ENCODE measurements at places on chromosomes 6 and 20.

DNA sequence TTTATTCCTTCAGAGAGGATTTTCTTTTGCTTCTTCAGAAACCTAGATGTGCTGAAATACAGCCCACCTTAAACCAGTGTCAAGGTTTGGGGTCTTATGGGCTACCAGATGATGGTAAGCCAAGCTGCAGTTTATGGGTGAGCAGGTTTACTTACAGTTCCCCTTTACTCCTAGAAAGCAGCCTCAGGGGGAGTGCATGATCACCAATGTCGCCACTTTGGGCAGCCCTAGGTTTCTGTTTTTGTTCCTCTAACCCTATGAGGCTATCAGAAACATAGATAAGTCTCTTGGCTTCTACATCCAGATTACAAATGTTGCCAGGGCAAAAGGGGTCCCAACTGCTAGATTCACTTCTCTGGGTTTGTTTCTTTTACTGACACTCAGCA is 67.2 kb downstream of the TRIM27 start:
- no peak for DNase-seq

- DNase-seq: no peak
Measured at GRCh38 chr6:16006681-16007080, 122.2 kb upstream of the MYLIP start.

DNA sequence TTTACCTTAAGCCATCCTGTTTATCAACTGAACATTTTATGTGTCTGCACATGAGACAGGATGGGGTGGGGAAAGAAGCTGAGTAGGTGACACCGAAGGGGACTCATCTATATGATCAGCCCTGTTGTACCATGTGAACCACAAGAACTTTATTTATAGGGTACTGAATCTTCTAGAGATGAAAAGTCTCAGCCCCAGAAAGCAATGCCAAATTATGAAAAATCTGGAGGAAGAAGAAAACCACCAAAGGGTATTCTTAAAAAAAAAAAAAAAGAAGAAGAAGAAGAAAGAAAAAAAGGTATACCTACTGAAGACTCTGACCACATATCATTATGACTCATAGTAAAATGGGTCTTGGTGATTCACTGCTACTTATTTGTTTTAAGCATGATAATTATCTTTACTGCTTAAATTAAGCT is 39.8 kb upstream of the HBS1L start:
- DNase-seq: peak; percentile 17

DNA sequence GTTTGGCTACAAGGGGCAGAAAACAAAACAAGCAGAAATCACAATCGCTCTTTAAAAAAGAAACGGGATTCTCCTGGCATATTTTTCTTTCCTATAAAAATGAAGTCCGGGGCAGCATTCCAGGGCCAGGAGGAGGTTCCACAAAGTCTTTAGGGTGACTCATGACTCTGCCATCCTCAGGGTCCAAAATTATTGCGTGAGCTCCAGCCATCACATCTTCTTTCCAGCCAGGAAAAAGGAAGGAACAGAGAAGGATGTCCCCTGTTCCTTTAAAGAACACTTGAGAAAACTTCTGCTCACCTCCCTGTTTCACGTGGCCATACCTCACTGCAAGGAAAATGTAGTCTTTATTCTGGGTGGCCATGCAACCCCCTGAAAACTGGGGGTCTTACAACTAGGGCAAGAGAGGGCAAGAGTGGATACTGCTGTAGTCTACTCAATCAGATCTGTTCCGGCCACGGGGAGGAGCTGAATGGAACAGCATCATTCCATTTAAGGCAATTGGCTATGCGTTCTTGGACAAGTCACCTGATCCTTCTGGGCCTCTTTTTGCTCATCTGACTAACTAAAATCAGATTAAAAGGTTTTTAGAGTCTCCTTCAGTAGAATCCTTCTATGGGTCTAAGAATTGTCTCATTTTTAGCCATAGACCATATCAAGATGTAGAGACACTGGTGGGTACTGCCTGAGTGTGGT is 49.4 kb downstream of the CTCFL start:
- DNase-seq: no peak

GRCh38 chr6:41040101-41040939 is 1.3 kb upstream of the UNC5CL start:
- DNase-seq: peak; percentile 16

DNA sequence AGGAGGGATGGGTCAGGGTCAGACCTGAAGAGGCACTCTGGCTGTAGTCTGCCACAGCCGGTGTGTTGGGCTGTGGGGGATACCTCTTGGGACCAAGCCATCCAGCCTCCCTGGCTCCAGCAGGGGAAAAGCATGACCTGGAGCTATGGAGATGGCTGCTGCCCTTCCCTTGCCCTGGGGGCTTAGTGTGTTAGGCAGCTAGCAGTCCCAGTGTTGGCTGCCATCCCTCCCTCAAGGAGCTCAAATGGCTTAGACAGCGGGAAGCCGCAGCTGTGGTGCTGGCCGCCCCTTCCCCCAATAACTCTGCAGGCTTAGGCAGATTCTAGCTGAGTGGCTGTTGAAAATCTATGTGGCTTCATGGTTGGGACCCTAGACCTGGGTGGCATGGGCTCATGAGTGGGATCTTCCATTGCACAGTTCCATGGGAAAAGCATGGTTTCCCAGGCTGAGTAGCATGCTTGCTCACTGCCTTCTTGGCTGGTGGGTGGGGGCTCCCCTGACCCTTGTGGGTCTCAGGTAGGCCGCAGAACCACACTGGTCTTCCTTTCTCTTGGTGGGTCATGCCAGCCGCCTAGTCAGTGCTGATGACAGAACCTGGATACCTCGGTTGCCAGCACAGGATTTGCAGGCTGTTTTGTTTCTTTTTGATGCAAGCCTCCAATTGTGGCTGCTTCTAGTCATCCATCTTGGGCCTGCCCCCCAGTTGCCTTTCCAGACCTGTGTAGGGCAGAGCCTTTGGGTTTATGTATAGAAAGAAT is 69.0 kb upstream of the AHI1 start:
- DNase-seq: no peak

- DNase-seq: no peak
Measured at GRCh38 chr6:25639653-25640052, 12.4 kb upstream of the SCGN start.

GRCh38 chr20:18992418-18992817 is 178.8 kb downstream of the SCP2D1 start:
- DNase-seq: no peak

- no peak for DNase-seq
Measured at GRCh38 chr20:9508240-9508661, 6.1 kb upstream of the LAMP5 start.

DNA sequence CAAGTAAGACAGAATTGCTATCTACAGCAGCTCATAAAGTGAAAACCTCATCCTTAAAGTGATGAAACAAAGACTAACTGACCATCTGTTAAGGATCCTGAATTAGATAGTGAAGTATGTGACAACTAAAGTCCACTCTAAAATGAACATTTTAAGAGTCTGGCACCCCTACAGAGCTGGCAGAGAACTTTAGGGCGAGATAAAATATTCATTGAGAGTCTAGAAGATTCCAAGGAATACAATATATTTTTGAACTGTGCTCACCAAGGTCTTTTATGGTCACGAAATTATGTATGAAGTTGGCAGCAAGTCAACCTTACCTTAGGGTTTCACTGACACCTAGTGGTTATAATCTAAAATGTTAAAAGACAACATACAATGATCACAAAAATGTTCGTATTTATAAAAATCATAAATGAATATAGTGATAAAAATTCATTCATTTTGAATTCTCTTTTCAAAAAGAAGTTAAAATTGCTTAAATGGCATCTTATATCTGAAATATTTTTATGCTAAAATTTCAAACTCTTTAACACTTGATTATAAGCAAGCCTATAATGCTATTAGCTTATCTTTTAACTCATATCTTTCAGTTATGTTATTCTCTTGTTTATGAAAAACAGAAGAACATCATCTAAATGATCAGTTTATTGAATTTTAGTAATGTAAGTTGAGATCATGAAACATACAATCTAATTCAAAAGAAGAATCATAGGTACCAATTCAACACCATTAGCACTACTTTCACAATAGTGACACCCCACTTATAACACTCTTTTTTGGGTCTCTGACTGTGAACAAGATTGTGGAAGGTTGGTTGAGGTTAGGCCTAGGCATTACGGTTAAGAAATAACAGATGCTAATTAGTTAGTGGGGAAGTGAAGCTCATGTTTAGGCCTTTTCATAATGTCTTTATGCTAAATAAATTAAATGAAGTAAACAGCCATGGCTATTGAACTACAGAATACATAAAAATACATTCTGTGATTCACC is 27.5 kb downstream of the RSPH3 start:
- DNase-seq: peak; percentile 80

- no peak for DNase-seq
Measured at GRCh38 chr20:9352739-9353138, 161.7 kb upstream of the LAMP5 start.

DNA sequence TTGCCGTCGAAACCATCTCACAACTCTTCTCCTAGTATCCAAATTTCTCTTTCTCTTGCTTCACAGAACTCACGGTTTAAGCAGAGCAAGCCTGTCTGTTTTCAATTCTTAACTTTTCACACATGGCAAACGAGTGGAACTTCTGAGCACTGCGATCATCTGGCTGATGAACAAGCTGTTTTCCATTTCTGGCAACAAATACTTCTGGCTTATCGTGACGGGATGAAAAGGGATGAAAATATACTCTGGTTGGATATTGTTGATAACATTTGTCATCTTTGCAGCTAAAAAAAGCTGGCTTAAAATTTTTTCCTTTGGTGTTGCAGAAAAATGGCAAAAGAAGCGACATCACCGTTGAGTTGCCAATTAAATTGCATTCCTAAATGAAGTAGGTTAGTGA is 515.2 kb upstream of the JARID2 start:
- peak; percentile 52 for DNase-seq

GRCh38 chr20:25296094-25297093 is 48.5 kb downstream of the PYGB start:
- DNase-seq: peak; percentile 22

DNA sequence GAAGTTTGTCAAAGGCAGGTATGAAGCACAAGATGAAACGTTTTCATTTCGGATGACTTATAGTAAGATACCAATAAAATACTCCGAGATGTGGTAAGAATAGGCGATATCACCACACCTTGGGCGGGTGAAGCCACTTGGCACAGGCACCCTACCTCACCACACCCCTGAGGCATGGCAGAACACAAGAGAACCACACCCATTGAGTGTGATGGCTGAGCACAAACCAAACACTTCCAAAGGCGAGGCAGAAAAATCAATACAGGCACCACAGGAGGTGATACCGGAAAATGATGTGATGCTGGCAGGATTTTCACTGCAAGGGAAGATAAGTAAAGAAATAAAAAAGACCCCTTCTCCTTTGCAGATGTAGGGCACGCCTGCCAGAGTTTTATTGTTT is 332.9 kb upstream of the PRDM1 start:
- DNase-seq: no peak

DNA sequence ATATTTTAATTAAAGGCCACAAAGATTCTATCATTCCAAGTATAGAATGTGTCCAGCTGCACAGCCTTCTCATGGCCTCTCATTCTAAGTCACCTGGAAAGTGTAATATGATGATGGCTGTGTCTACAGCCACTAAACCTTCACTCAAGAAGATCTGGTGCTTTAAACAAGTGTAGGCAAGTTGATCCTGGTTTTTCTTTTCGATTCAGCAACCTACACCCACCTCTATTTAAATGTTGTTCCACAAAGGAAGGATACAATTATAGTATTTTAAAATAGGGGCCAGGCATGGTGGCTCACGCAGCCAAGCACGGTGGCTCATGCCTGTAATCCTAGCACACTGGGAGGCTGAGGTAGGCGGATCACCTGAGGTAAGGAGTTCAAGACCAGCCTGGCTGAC is 25.5 kb upstream of the DST start:
- DNase-seq: no peak

GRCh38 chr6:106759112-106759511 is 129.7 kb downstream of the QRSL1 start:
- DNase-seq: no peak

DNA sequence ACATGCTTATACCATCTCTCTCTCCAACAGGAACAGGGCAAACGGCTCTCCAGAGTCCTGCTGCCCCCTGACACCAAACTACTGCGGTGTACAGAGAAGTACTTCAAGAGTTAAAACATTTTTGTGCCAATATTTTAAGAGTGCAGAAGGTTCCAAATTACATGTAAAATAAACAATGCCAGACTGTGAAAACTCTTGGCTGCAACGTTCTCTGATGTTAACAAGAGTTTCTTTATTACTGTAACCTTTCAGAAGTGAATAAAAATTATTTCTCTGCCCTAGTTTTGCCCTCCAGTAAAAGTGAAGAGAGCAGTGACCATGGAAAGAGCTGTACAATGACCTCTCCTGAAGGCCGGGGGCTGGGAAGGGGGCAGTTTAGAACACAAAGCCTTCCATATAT is 41.4 kb upstream of the FAM83C start:
- no peak for DNase-seq

DNA sequence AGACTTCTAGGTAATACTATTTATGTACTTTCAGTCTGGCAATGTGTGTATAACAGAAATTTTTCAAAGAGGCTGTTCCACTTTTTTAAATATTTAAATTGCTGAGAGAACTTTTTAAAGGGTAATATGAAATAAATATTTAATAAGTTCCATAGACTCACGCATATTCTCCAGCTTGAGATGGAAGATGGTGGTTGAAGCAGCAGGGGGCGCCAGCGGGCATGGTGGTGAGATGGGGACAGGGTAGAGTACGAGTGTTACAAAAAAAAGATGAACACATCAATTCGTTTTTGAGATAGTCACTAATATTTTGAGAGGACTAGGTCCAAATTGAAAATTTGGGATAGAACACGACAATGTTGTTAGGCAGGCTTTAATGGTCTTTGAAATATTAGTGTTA is 68.4 kb downstream of the RSPO3 start:
- DNase-seq: peak; percentile 22

- no peak for DNase-seq
Measured at GRCh38 chr6:105109955-105110895, 69.6 kb downstream of the POPDC3 start.

GRCh38 chr6:89058627-89059026 is 21.9 kb upstream of the PNRC1 start:
- DNase-seq: no peak

GRCh38 chr20:54668271-54669039 is 193.1 kb downstream of the DOK5 start:
- peak; percentile 39 for DNase-seq

DNA sequence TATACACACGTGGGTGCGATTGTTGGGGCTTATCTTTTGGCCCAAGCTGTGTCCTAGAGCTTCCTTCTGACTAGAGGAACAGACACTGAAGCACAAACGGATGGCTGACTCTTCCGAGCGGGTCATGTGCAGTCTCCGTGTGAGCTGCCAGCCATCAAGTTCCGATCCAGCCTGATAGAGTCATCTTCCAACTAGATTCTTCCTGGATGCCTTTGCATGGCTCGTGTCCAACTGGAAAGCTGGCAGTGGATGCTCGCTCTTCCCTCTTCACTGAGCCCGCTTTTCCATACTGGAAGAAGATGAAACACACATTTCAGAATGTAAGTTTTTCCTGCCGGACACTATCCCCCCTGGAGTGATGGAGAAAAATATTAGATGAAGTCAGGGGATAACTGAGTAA is 148.1 kb downstream of the SCML4 start:
- DNase-seq: no peak

- DNase-seq: peak; percentile 28
Measured at GRCh38 chr6:120354452-120355098, 979.7 kb downstream of the TBC1D32 start.

Data from cardiac fibroblast (primary cell).